ENCODE measurements at places on chromosomes 5 and 9.

- no peak for DNase-seq
These were observed 266.6 kb downstream of the SMARCA2 start for GRCh38 chr9:2281803-2282185.

DNA sequence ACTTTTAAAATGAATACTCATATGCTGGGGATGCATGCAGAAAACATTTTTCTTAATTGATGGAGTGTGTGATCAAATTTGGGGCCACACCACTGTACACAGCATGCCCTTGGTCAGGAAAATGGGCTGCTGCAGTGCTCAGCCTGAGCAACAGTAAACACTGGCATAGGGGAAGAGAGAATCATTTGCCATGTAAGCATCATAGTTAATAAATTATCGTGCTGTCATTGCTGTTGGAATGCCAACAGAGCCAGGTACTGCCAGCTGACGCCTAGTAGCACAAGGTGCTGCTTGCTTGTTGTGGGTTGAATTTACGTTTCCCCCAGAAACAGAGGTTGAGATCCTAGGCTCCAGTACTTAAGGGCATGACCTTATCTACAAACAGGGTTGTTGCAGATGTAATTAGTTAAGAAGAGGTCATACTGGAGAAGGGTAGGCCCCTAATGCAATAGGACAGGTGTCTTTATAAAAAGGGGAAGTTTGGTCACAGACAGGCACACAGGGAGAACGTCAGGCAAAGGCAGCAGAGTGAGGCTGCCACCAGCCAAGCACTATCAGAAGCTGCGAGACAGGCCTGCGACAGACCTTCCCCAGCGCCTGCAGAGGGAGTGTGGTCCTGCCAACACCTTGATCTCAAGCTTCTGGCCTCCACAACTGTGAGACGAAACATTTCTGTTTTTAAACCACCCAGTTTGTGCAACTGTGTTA lies 25.3 kb downstream of the DAP start:
- DNase-seq: no peak

- DNase-seq: no peak
These were observed 19.7 kb downstream of the NDUFS6 start for GRCh38 chr5:1820926-1821325.

DNA sequence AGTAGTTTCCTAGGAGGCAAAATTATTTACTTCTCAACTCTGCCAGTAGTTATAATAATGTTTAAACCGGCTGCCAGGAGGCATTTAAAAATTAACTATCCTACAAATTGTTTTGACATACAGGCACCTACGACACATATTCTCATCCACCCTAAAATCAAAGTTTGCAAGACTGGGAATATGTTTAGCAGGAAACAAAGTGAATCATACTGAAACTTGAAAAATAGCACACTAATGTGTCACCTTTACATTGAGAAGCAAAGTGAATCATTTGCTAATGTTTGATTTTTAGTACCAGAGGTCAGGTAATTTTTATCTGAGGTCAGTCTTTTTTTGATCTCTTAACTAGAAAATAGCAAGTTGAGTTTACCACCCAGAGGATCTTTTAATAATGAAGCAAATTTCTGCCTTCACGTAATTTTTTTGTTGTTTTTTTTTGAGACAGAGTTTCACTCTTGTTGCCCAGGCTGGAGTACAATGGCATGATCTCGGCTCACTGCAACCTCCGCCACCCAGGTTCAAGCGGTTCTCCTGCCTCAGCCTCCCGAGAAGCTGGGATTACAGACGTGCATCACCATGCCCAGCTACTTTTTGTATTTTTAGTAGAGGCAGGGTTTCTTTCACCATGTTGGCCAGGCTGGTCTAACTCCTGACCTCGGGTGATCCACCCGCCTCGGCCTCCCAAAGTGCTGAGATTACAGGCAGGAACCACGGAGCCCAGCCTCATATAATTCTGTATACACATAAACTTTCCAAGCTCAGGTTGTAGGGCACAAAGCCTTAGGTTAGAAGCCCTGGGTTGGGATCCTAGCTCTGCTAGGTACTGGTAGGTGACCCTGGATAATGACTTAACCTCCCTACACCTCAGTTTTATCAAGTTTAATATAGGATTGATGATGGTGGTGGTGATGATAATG lies 124.3 kb downstream of the UGCG start:
- DNase-seq: peak; percentile 45

GRCh38 chr9:129822898-129823541 lies 916 bp downstream of the TOR1A start:
- DNase-seq: peak; percentile 52

DNA sequence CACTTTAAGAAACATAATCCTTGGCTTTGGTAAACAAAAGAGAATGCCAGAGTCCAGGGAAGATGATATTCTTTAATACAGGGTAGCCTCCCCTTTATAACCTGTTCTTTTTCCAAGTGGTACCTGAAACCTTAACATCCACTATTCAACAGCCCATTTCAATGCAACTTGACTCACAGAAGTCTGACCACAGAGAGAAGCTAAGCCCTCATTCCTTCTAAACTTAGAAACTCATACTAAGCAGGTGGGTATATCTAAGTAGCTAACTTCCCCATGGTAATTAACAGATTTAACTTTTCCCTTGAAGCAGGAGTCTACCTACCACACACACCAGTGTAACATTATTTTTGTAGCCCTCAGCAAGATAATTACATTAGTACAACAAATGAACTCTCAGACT lies 91.9 kb downstream of the CEMIP2 start:
- no peak for DNase-seq

- DNase-seq: no peak
These were observed 204.8 kb downstream of the MEF2C start for GRCh38 chr5:88677943-88678769.

GRCh38 chr9:120730654-120731514 lies 16.6 kb upstream of the MEGF9 start:
- DNase-seq: no peak

- no peak for DNase-seq
These were observed 669.5 kb downstream of the SLCO4C1 start for GRCh38 chr5:101626572-101626971.

DNA sequence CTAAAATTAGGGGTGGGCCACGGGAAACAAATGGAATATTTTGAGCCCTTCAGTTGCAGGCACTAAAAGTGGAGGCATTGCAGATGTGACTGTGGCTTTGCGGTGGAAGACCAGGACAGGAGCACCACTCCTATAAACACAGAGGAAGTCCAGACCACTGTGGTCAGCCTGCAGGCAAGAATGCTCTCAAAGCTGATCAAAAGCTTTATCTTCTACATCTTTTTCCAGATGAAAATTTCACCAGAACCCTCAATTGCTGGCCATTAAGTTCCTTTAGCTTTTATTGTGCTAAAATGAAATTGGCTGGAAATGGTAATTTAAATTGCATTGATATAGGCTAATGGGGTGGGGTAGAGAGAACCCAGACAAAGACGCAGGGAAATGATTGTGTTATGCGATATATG lies 208.8 kb downstream of the ERCC6L2 start:
- no peak for DNase-seq

- no peak for DNase-seq
These were observed 17.1 kb upstream of the SPATA31E1 start for GRCh38 chr9:87865626-87866025.

DNA sequence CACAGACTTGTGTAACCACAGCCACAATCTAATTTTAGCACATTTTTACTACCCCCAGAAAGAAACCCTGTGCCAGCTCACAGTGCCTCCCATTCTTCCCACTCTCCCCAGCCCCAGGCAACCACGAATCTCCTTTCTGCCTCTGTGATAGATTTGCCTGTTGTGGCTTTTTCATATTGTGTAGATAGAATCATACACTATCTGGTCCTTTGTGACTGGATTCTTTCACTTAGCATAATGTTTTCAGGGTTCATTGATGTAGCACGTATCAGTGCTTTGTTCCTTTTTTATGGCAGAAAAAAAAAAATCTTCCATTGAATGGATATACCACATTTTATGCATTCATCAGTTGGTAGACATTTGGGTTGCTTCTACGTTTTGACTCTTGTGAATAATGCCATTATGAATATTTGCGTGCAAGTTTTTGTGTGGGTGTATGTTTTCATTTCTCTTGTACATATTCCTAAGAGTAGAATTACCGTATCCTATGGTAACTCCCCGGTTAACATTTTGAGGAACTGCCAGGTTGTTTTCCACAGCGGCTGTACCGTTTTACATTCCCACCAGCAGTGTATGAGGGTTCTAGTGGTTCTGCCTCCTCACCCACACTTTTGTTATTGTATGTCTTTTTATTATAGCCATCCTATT lies 64.5 kb downstream of the RCL1 start:
- DNase-seq: no peak

DNA sequence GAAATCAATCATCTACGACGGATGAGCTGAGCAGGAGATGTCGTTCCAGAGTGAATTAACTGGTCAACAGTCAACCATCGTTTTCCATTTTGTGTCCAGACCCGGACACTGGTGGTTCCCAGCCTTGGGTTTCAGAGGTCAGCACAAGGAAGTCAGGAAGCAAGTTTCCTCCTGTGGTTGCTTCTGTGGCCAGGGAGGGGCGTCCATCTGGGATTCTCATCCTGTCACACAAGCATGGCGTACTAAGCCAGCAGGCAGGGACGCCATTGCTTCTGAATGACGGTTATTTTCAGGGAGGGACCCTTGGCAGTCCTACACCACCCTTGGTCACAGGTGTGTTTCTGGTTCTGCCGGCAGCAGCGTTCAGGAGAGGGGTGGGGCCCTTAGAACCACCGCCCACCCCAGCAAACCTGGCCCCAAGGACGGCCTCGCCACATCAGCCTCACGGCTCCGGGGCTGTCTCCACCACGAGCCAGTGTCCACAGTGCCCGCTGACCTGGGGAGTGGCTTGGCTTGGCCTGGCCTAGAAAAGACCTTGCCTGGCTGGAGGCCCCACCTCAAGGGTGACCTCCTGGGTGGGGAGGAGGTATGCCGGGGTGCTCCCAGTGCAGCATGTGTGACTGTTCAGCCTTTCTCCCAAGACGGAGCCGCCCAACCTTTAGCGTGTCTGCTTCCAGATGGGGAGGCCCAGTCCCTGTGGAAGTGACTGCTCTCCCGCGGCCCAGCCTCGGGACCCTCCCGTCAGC lies 25.2 kb downstream of the NDUFS6 start:
- no peak for DNase-seq

DNA sequence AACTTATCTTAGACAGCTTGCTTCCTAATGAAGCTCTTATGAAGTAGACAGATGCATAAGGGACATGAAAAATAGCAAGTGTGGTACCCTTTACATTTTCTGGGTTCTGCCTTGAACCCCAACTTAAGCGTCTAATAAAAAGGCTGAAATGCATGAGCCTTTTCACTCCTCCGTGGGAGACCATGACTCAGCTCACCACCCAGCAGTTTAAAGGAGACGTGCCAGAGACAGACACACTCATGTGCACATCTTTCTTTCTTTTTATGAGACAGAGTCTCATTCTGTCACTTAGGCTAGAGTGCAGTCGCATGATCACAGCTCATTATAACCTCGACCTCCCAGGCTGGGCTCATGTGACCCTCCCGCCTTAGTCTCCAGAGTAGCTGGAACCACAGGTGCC lies 22.3 kb downstream of the CTXN3 start:
- no peak for DNase-seq

- DNase-seq: no peak
These were observed 335.6 kb downstream of the BRINP1 start for GRCh38 chr9:119033596-119033995.

- no peak for DNase-seq
These were observed 22.6 kb upstream of the NOTCH1 start for GRCh38 chr9:136568288-136569081.

GRCh38 chr5:169656125-169656901 lies 19.2 kb downstream of the DOCK2 start:
- peak; percentile 90 for DNase-seq

DNA sequence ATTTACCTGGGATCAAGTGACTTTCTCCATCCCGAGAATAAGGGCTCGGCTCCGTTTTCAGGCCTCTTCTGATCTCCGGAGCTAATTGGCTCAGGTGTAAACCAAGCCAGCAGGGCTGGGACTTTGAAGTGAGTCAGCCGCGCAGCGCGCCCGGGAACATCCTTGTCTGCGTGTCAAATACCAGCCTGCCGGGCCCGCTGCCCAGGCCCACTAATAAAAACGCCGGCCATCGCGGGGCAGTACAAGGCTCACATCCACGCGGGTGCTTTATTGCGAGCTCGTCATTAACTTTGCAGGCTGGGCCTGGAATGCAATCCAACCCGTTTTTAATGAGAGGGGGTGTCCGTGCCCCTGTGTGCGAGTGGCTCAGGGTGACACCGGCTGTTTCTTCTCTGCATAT lies 416.8 kb downstream of the IRX2 start:
- no peak for DNase-seq

DNA sequence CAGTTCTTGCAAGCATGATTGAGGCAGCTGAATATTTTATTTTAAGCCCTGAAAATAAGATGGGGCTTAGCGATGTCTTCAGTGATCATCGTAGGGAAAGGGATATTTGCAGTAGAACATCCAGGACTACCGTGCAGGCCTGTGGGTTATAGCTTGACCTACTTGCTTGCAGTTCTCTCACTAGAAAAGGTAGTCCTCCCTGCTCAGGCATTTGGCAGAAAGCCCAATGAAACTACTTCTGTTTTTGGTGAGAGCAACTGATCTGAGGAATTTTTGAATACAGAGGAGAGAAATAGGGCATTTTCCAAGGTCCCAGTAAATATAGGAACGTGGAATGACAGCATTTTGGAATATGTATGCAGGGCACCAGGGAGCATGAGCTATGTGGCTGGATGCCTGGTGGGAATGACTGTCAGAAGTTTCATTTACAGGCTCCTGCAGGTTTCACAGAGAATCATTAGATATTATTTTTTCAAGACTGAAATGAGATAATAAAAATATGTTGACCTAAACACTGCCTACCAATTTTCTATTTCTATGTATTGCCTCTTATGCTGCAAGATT lies 417.9 kb upstream of the ACTBL2 start:
- no peak for DNase-seq

DNA sequence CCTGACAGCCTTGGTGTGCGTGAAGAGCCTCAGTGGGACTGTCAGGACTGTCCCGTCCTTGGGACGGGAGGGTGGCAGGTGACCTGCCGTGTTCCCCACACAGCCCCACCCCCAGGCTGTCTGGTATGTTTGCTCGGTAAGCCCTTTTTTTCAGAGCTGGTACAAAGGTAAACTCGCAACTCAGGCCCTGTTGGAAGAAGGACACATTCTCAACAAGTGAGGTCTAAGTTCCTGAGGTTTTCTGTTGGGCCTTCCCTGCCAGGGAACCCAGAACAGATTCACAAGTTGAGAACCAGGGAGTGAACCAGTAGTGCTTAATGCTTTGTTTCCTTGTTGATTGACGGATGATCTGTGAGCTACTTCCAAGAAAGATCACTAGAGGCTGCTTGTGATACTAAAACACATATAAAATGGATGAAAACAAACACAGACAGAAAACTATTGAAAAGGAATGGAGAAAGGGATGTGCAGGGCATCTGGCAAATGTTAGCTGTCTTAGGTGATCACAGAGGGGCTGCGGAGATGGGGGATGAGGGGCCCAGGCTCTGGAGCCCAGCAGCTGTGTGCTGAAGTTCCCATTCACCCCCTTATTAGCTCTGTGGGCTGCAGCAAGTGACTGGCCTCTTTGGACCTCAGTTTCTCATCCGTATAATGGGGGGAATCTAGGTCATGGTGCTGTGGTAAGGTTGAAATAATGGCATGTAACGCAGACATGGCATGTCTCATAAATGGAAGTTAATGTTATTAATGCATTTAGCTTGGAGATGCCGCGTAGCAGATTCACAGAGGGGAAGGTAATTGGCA lies 2.7 kb downstream of the NDST1 start:
- DNase-seq: no peak

- DNase-seq: no peak
These were observed 7.0 kb upstream of the SPOUT1 start for GRCh38 chr9:128836509-128837145.

- DNase-seq: no peak
These were observed 7.7 kb downstream of the GTF3C4 start for GRCh38 chr9:132677976-132678375.

- no peak for DNase-seq
These were observed 80.8 kb downstream of the PDE6A start for GRCh38 chr5:149863830-149864229.

All from activated CD4-positive, alpha-beta T cell treated with anti-CD3 and anti-CD28 coated beads, Interleukin-2, Interleukin-6, amounts not matched to agents 100 ng/mL and 50 ng/mL, durations not matched to agents 16 hours and 8 hours (primary cell).